Fibroblast of skin of back (primary cell): ENCODE measurements at places on chromosomes 12 and 14.

GRCh38 chr12:14884458-14884878, 1.2 kb downstream of the MGP start:
- DNase-seq, result peak; percentile 76

DNA sequence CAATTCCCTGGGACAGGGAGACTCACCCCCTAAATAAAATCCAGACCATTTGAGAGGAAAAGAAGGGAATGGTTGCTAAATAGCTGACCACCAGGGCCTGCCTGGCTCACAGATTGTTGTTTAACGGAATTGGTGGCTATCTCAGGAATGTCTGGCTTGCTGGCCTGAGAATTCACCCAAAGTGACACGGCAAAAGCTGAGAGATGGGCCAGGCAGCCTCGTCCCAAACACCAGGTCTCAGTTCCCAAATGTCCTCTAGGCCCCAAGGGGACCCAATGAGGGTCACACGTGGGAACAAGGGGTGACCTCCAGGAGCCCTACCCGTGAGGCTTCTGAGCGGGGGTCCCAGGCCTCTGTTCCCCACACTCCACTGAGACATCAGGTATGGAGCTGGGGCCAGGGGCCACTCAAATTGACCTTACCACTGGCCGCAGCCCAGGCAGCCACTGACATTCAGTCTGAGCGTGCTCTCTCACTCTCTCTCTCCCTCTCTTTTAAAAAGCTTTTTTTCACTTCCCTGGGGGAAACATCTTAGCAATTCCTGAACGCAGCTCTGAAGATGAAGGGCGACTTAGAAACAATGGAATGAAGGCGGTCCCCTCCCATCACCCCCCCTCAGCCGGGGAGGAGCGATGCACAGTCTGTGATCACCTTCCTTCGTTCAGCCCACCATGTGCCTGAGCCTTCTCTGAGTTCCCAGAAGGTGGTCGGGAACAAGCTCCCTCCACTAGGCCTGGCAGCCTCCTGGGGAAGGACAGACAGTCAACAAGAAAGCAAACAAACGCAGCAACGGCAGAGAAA, 131.2 kb downstream of the SCARB1 start:
- DNase-seq, result peak; percentile 69

DNA sequence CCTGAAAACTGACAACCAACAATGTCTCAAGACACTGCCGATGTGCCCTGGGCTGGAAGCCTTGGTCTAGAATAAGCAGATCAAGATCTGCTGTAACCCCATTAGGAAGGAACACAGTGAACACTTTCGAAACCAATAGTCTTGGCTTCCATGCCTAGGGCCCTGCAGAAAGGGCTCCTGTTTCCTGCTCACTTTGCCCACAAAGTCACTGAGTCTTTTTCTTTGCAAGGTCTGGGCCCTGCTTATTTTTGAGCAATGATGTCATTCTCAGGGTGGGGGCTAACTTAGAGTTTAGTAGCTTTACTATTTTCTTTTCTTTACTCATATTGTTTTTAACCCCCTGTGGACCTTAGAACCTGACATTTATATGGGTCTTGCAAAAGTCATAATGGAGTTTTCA, 704.2 kb upstream of the TMEM132C start:
- peak; percentile 54 for DNase-seq

DNA sequence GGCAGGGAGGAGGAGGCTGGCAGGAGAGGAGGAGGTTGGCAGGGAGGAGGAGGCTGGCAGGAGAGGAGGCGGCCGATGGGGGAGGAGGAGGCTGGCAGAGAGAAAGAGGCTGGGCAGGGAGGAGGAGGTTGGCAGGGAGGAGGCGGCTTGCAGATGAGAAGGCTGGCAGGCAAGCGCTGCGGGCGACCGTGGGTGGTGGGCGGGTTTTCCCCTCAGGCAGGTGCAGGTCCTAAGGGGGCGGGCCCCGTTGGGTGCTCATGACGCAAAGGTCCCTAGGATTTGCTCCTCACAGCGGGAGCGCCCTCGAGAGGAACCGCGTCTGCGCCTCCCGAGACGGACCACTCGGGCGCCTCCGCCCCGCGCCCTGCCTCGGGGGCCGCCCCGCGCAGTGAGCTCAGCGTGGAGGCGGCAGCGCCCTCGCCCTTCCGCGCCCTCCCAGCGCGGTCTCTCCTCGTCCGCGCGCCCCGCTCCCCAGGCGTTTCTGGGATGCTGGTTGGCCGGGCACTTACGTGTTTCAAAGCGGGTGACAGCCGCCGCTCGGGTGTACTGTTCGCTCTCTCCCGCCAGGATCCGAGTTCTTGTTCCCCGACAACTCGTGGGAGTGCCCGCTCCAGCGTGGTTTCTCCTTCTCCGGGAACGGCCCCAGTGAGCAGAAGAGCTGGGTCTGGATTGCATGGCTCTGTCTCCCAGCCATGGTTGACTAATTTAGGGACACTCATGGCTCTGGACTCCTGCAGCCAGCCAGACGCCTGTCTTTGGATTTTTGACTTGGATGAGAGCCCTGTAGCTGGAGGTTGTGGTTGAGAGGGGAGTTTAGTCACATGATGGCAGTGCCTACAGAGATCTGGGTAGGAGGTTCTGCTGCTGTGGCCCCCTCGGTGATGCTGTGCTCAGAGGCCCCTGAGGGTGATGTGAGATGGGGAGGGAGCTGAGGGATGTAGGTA, 64.1 kb upstream of the PPP4R3A start:
- peak; percentile 75 for DNase-seq

- DNase-seq, result peak; percentile 54
Measured at GRCh38 chr14:70045844-70046535, 142.8 kb downstream of the SLC8A3 start.

GRCh38 chr12:106138633-106139421, at the start of gene NUAK1:
Gene NUAK1 (minus strand): TSS chr12:106138954. CDS start chr12:106138653, 301 bp downstream.
- DNase-seq, result peak; percentile 90

- DNase-seq, result no peak
Measured at GRCh38 chr12:124698998-124699305, 131.5 kb upstream of the NCOR2 start.
